Fibroblast of pulmonary artery (primary cell): ENCODE measurements at places on chromosomes 4 and X.

DNA sequence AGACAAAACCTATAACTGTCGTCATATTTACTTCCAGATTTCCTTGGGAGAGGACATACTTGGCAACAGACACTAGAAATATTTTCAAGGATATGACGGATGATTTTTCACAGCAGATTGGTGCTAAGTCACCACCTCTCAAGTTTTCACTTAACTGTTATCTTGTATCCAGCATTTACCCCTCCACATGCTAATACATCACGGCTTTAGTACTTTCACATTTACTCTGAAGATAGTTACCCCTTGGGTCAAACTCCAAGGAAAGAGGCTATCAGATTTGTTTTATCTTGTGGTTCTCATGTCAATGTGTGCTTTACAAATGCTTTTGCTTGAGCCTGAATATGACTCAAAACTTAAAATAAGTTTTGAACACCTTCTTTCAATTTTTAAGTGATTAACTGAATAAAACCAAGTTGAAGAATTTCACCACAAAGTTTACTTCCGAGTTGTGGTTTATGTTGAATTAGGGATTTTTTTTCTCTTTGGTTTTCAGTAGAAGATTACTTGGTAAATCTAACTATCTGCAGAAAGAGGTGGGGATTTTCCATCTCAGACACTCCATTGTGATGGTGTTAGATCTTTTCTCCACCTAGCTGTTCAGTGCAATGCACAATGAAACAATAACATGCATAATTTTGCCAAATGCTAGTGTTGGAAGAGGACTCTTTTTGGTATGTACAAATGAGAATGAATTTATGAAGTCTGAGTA is 75.4 kb upstream of the FAT1 start:
- DNase-seq: peak; percentile 80

- DNase-seq: no peak
Measured at GRCh38 chr4:108172231-108172752, 3.6 kb upstream of the LEF1 start.

GRCh38 chrX:51435101-51435500 is 61.3 kb downstream of the NUDT11 start:
- no peak for DNase-seq

DNA sequence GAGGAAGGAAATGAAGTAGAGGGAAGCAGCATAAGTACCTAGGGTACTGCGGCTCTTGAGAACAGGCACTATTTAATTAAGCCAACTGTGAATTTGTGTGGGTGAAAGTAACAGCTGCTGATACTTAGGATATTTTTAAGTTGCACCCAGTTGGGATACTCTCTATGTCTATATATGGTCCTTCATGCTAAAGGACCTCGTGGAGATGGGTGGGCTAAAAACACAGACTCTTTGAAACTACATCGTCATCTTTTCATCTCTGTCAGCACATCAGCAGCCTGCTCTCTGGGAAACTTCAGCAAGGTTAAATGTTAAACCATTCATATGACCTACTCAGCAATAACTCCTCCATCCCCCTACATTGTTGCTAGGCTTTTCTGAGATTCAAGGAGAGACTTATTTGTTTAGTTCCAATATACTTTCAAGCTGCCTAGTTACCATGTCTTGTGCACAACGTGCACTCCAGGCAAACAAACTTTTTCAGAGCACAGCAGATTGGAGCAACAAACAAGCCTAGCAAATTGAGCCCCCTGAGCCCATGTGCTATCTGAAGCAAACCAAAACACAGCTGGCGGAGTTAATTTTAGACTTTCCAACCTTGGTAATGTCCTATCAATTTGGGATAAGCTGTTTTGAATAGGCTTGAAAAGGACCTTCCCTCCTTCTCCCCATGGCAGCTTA is 6.2 kb upstream of the MOB1B start:
- DNase-seq: no peak

- DNase-seq: peak; percentile 17
Measured at GRCh38 chrX:22247169-22247568, 25.5 kb upstream of the CBLL2 start.

GRCh38 chr4:42816189-42816879 is 76.2 kb upstream of the GRXCR1 start:
- DNase-seq: no peak

DNA sequence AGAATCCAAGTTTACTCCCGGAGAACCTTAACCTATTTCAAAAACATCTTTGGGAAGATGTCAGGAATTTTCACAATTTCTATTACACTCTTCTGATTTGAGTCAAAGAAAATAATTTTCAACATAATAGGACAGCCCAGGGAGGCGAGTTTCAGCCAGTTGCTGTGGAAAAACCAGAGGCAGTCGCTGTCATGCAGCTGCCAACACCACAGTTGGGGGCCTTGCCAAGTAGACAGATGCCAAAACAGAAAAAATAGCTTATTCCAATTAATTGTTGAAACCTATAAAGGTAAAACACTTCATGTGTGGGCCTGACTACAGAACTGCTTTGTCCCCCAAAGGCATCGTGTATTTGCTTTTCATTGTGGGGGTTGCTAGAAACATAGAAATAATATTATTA is 225.8 kb downstream of the DMD start:
- DNase-seq: no peak

DNA sequence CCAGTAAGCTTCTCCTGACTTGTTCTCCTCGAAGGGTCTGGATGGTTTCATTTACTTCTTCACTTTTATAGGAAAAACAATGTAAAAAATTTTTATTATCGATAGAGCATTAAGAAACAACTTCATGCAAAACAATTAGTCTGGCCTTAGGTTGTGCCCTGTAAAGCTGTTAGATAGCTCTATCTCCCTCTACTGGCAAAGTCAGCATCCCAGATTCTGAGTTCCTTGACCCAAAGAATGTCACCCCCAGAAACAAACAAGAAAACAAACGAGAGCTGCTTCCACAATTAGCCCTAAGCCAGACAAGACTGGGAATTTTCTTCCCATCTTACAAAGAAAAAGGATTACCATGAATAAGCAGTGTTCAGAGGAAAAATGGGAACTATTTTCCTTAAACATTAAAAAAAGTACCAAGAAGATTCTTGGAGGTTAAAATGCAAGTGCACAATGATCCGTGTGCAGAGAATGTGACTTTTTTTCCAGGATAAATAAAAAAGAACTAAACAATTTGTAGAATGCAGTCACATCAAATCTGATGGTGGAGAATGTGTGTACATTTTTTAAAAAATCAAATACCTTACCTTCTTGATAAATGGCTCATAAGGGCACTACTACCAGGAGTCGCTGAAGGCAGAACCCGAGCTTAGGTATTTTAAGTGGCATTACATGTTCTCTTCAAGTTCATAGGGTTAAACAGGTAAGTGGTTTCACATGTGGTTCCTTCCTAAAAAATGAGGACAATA is 293.2 kb downstream of the FBXO8 start:
- peak; percentile 79 for DNase-seq

GRCh38 chr4:2961421-2961810 is 1.8 kb downstream of the NOP14 start:
- DNase-seq: no peak

DNA sequence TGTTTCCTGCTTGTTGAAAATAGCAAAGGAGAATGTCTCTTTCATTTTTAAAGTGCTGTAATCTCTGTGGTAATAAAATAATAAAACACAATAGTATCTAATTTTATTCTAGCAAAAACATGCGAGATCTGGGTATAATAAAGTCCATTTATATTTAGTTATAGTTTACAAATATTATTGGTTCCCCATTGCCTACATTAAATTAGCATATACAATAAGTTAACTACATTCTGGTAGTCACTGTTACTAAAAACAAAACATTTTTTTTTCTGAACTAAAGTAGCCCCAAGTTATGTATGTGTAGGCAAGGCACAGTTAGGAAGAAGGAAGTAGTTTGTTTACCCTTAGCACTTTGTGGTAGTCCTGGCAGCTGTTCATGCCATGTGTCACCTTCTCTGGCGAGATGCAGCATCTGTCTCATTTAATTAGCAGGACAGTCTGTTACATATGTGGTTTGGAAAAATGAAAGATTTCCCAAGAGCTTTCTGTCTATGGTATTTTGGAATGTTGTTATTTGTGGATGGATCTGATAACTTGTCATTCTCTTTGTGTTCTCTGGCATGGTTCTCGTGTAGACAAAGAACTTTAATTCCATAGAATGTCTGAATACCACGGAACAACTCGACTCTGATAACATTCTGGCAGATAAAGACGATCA is 231.3 kb upstream of the PITX2 start:
- DNase-seq: peak; percentile 72

DNA sequence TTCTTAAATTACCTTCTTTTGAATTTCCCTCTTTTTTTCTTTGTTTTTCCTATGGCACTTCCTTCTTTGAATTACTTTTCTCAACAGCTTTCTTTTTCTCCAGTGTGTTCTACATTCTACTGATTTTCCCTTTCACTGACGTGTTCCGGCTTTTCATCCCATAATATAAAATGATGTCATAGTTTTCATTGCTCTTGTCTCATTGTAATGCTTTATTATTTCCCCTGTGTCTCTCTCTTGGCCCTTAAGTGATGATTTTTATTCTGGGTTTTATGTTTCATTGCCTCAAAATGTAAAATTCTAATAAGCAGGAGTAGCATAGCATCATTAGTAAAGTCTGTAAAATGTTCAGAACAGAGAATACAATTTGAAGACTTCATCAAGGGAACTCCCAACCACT is 299.3 kb downstream of the KCTD8 start:
- DNase-seq: no peak

DNA sequence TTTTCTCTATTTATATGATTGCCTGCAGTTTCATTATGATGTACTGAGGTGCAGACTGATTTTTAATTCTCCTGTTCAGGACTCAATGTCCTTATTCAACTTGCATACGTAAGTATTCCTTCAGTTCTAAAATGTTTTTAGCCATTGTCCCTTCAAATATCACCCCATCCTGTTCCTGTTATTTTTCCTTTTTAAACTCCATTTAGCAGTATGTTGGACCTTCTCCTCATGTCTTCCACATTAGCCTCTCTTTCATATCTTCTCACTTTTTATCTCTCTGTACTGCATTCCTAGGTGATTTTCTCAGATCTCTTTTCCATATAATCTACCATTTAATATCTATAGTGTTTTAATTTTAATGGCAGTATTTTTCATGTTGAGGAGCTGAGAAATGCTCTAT is 317.7 kb downstream of the NR3C2 start:
- DNase-seq: no peak

DNA sequence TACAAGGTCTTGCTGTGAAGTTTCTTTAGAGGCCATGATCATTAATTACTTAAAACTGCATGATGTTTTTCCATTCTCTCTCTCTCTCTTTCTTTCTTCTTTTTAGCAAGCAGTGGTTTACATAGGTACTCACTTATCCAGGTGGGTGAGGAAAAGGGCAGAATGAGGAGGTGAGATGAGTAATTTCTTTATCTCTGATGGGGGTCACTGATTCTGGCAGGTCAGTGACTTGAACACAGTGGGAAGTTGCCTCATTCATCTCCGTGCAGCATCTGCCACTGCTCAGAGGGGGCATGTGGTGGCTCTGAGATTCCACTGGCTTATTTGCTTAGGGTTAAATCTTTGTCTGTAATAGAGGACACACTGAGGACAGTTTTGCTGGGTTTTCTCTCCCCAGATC is 62.6 kb downstream of the FAM114A1 start:
- DNase-seq: no peak

DNA sequence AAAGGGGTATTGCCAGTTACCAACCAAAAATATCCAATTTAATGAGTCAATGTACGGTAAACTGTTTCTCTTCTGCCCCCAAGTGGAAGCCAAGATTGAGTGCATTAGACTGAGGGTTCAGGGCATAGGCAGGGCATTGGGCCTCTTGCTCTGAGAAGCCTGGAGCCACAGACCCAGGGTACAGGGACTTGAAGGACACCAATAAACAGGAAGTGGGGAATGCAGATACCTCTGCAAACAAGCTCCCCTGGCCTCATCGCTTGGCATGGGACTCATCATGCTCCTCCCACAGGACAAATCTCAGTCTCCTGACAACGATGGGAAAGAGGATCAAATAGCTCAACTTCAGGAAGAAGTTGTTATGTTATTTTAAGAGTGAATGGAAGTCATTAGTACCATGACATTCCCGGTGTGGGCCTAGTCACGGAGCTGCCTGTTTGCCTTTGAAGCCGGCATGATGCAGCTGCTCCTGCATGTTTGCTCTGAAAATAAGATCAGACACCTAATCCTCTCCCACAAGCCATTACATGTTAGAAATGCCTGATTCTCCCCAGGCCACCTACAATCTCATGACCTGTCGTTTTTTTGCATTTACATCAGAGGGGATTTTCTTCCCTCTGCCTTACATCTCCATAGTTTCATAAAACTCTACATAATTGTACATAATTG is 224.2 kb downstream of the RCHY1 start:
- peak; percentile 12 for DNase-seq

DNA sequence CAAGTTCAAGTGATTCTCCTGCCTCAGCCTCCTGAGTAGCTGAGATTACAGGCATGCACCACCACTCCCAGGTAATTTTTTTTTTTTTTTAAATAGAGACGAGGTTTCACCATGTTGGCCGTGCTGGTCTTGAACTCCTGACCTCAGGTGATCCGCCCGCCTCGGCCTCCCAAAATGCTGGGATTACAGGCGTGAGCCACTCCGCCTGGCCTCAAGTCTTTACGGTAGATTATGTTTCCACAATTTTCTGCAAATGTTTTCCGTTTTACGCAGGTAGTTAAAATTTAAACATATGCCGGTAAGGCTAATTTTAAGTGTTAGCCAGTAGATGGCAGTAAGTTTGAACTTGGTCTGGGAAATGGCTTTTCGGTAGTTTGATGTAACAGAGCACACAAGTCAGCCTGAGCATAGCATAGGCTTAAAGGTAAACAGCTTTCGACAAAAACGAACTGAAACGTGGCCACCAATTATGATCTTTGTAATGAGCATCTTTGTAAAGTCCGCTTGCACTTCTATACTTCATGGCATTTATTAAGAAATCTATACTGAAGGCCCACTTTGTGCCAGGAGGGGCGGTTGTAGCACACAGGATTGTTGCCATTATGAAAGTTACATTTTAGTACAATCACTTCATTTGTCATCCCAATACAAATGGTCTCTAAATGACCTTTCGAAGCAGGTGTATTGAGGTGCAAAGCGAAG is 31.1 kb downstream of the CCKAR start:
- DNase-seq: peak; percentile 81

GRCh38 chr4:3311489-3312171 is 18.8 kb downstream of the RGS12 start:
- no peak for DNase-seq

DNA sequence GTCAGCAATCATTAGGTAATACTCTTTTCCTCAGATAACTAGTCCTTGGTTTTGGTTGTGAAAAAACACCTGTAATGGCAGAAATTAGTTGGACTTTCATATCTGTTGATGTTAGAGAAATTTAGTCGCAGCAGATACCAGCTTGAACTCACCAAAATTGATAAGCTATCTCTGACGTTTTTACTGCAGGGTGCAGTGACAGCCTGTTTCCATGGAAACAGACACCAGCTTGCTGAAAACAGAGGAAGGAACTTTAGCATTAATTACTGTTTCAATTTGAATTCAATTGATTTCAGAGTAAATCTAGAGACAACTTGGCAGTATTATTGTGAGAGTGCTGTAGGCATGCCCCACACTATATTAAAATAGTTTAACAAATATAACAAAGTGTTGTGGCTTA is 246.5 kb downstream of the PPP1R2C start:
- DNase-seq: no peak

- peak; percentile 88 for DNase-seq
Measured at GRCh38 chrX:130118441-130119311, 8.4 kb upstream of the ELF4 start.
